GDM1 (cell line): ENCODE measurements at places on chromosomes 5 and 9.

GRCh38 chr5:179169836-179170235, 109.7 kb downstream of the ZNF354C start:
- DNase-seq: no peak

DNA sequence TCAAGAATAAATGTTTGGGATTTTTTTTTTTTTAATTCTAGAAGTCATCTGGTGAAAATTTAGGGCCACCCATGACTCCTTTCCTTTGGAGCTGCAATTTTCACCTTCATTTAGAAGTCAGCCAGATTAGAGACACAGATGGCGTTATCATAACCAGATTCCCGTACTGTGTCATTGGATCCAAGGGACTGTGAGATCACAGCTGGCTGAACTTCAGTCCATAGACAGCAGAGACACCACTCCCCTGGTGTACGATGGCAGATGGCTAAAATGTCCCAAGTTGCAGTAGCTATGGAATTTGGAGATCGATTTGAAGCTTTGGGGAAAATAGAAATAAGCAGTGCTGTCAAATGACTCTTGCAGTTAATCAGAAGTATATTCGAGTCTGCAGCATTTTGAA, 216.3 kb downstream of the RFK start:
- no peak for DNase-seq

- no peak for DNase-seq
These were observed 804 bp downstream of the MED10 start for GRCh38 chr5:6377582-6377904.

DNA sequence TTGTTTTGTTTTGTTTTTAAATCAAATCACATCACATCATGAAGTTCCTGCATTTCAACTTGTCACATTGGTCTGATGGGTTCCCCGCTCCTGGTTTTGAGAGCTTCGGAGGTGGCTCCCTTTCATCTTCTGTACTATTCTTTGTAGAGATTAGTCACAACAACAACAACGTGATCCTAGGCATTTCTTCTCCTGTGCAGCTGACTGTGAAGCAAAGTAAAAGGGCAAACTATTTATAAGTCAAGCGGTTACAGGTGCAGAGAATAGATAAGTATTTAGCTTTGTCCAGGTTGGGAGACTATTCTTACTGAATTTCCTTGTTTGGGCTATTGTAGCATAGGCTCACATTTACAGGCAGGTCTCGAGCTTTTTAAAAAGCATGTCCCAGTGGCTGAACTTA, 197.7 kb upstream of the CDKN2B start:
- DNase-seq: no peak

DNA sequence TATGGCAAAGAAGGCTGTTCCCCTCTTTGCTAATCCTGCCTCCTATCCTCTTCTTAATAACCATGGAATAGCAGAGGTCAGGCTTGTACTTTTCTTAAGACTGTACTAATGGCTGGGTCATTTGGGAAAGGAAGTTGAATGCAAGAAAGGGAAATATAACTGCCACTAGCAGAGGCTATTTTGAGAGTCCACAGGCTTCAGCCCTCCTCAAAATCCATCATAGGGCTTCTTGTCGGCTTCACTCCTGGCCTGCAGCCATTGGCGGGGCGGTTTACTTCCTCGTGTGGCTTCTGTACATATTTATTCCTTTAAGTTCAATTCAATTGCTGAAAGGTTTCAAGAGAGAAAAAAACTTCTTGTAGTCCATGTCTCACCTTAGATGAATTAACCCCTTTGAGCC, 2.8 kb upstream of the PARP8 start:
- peak; percentile 23 for DNase-seq

- DNase-seq: no peak
These were observed 13.2 kb upstream of the BOD1 start for GRCh38 chr5:173629628-173630027.

DNA sequence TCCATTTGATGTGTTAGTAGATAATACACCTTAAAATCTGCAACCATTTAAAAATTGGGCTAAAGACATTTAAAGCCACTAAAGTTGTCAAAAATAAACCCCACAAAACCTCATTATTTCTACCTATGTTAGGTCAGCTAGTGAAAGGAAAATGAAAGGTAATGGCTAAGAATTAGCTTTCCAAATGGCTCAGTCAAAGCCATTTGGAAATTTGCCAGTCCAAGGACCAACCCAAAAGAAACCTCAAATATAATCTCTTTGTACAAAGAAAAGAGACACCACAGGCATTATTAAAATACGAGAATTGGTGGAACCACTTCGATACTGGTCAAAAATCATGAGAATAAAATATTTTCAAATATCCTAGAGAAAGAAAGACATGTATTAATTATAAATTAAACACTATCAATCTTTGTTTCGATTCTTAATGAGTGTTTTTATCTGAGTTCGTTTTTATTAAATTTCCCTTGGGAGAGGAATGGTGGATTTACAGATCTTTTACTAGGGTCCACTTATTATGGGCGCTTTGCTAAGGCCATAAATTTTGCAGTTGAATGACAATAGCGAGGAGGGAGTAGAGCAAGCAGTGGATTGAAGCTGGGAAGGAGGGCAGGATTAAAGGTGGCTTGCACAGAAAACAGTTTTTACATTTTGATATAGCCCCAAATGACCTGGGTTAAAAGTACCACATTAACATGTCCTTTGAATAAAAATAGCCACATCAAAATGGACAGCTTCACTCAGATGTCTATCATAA, 116.8 kb upstream of the SHB start:
- no peak for DNase-seq

- DNase-seq: no peak
These were observed 11.9 kb downstream of the FGF18 start for GRCh38 chr5:171431251-171431777.

- no peak for DNase-seq
These were observed 85.8 kb upstream of the MVB12B start for GRCh38 chr9:126240835-126241234.

GRCh38 chr9:123562844-123563346, 206.9 kb downstream of the CRB2 start:
- no peak for DNase-seq
